NCI-H1092 (cell line): ENCODE measurements at places on chromosomes 11 and 22.

- no peak for DNase-seq
Measured at GRCh38 chr22:49849161-49850020, 4.3 kb upstream of the ZBED4 start.

GRCh38 chr11:118198370-118198769, 21.9 kb upstream of the SCN2B start:
- DNase-seq, result peak; percentile 41

DNA sequence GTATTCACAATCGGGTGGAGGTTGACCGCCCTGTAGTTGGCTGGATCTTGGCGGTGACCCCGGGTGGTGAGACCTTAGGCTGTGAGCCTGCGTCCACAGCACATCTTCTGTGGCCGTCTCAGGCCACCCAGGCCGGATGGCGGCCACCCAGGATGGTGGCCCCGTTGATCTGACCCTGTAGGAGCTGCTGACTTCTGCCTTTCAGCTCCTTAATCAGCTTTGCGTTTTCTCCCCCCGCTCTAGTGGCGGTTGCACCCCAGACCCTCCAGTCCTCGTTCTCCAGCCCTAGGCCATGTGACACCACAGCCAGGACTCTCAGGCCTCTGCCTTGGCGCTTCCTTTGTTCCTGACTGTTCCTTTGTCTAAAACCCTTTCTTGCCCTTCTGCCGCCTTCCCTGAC, 244.0 kb downstream of the TBC1D22A start:
- no peak for DNase-seq

DNA sequence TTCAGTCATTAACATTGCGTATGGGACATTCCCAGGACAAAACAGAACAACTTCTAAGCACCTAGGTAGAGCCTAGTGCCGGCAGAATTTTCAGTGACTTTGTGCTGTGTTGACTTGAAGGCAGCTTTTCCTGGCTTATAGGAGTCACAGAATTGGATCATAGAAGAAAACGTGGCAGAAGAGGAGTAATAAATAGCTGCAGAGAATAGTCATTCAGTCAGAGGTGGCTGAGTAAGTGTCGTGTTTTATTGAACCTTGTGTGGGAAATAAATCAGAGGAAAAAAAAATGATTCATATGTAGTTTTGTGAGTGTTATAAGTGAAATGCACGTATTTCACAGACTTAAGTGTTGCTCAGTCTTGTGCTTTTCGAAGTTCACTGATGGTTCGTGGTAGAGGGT, 2.1 kb downstream of the BARX2 start:
- no peak for DNase-seq

GRCh38 chr11:95035316-95035715, 10.3 kb downstream of the KDM4E start:
- no peak for DNase-seq

DNA sequence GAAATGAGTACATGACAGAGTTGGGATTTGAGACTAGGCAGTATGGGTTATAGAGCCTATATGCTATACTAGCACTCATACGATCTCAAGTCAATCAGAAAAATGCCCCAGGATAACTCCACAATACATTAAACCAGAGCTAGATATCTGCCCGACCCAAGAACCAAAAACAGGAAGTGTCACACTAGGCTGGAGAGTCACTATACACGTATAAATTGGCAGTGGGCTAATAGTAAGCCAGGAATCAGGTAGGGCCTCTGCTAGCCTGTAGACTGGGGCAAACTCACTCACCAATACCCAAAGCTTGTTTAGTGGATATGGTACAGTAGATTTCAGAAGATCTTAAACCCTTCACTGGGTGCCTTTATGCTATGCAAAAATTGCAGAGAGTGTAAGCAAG, 16.2 kb upstream of the EIF4G2 start:
- DNase-seq, result no peak
